ENCODE measurements at places on chromosomes 3 and 15.

GRCh38 chr15:92938387-92938786 is 38.3 kb downstream of the CHD2 start:
- no peak for DNase-seq

DNA sequence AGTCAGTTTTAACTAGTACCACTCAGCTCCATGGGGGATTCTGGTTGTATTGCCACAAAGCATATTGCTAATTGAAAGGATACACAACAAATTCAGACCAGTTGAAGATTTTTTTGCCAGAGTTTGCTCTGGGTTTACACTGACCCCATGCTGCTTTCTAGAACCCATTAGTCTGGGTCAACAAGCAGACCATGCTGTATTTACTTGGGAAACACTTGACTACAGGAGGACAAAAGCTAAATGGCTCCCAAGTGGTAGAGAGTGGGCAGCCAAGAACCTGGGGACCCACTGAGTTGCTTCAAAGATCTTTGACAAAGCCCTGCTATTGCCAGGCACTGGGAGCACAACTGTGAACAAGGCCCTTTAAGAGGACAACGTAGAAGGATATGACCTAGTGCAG is 86.8 kb upstream of the PSMD6 start:
- no peak for DNase-seq

DNA sequence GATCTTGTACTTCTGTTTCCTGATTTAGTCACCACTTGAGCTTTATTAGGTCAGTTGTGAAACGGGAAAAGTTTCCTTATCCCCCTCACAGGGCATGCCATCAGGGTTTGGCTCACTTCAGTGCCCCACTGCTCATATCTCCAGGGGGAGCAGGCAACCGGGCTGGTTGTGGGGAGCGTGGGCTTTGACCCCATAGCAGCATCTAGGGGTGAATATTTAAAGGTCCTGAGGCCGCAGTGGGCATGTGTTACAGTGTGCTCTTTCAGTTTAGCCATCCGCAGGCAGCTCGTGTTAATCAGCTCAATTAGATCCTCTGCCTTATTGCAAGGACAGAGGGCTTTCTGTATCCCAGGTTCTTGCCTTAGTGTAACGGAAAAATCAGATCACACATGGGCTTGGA is 71.9 kb downstream of the MRPL46 start:
- no peak for DNase-seq

- peak; percentile 91 for DNase-seq
Measured at GRCh38 chr3:46299608-46300460, 54.1 kb upstream of the CCR2 start.

DNA sequence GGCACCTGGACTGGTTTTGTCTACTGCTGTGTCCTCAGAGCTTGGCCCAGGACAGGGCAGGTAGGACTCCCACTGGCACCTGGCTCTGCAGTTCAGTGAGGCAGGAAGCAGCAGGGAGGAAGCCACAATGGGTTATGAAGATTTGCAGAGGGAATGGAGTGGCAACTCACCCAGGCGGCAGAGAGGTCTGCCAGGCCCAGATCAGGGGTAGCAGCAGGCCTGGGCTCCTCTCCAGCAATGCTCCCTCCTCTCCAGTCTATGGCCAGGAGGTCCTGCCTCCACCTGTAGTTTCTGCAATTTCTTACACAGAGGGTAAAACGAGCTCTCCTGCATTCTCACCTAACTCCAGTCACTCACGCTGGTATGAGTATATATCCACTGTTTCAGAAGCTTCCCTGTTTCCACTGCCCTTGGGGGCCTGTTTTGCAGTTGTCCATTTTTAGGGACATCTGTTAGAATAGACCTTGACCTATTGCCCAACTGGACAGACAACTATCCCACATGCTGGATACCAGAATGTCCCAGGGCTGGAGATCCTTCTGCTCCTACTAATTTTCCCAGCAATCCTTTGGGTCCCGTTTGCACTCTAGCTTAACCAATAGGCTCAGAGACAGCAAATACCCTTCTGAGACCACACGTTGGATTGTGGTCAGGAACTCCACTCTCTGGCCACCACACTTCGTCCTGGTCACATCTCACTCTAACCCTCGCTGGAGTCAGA is 35.2 kb downstream of the HMCES start:
- DNase-seq = no peak

DNA sequence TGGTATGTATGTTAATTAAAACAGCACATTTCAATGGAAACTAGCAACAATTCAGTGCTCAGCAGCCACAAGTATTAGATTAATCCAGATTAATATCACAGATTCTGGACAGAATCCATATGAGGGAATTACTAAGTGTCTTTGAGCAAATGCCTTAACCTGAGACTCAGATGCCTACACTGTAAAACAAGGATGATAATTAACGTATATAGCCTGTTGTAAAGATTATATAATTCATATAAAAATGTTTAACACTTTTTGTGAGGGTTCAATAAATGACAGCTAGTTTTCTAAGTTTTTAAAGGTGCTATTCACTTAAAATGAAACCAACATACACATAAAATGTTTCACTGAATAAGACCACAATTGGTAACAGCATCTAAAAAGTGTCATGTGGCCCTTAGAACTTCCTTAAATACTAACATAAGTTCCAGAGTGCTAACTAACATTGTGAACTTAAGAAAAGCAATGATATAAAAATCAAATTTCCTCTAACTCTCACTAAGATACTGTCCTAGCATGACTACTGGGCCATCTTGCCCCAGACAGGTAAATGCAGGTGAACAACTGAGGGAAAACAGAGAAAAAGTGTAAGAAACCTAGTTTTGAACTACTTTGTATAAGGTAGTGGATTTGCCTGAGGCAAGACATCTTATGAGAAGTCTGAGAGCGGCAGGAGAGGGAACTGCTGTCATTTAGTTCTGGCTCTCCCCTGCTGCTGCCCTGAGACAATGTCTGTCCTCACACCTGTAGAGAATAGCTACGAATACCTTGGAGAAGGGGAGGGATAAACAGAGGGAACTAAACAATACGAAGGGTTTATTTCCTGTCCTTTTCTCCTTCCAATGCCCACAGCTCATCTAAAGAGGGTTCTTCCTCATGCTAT is 151.3 kb downstream of the ADAM10 start:
- DNase-seq = no peak

DNA sequence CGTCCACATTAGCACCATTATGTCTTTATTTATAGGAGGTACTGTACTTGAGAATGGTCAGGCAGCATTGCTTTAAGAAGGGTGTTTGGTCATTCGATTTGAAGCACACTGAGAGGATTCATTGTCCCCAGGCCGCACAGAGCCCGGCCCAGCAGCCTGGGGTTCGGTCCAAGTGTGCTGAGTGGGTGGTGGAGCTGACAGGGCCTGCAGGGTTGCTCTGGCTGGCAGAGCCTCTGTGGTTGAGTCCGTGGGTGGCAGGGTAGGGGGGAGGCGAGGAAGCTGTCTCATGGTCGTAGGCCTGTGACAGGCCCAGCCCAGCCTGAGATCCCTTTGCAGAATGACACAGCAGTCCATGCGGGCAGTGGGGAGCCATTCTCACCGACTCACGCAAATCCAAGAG is 227.7 kb upstream of the TOPAZ1 start:
- DNase-seq = no peak

DNA sequence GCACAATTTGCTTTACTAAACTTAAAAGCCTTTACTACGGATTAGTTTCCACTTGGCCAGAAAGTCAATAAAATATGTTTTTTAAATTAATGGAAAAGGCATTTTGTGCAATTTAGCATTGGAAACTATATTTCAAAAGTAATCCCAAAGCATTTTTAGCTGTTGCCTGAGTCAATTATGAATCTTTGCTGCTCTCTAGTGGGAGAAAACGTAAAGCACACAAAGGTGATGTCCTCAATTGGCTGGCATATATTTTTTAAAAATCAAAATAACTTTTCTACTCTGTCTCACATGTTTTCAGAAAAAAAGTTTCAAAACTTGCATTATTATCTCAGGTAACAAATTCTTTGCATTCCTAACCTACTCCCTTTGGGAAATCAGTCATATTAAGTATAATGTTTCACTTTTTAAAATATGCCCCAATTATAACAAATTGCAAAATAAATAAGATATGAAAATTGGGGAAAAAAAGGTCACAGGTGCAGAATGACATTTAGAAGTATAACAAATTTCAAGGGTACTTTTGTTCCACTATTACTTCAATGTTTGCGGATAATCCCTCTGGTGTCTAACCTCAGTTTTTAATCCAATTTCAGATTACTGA is 47.2 kb upstream of the TEX55 start:
- DNase-seq = peak; percentile 43

DNA sequence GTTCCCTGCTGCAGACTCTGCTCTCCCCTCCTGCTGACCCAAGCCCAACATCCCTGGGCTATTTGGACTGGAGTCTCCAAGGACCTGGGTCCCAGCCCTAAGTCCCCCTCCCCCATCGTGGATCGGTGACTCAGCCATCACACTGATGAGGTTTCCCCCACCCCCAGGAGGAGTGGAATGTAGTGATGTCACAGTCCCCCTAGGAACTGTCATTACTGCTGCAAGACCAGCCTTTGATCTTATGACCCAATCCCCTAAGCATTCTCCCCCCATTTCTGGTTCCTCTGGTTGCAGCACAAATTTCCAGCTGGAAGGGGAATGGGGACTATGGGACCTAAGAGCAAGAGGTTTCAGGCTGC is 63.4 kb upstream of the CSPG4 start:
- no peak for DNase-seq

GRCh38 chr15:31563001-31563400 is 236.4 kb downstream of the KLF13 start:
- DNase-seq = no peak

- DNase-seq = no peak
Measured at GRCh38 chr15:99951511-99951910, 218.3 kb upstream of the LYSMD4 start.

DNA sequence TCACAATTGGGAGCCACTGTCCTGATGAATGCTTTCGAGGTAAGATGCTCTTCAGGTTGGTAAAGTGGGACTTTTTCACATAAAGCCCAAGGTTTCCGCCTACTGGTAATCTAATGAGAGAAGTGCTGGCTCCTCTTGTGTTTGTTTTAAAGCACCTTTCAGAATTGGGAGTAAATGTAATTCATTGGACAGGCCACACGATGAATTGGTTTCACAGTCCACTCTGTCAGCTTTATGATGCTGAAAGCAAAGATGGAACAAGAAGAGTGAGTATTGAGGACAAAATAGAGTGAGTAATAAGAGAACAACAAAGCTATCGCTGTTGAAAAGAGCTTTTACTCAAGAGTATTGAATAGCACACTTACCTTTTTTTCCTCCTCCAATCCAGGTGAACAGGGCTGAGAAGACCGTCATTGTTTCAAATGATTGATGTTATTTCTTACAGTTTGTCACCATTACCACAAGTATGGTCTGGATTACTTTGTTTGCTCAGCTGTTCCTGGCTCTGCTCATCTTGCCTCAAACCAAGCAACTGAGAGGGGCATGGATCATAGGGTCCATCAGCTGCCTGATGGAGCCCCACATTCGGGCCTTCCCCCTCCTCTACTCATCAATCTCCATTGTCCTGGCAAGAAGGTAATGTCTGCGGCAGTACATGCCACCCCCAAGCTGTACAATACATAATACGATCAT is 136.1 kb upstream of the CNTN4 start:
- DNase-seq = no peak

DNA sequence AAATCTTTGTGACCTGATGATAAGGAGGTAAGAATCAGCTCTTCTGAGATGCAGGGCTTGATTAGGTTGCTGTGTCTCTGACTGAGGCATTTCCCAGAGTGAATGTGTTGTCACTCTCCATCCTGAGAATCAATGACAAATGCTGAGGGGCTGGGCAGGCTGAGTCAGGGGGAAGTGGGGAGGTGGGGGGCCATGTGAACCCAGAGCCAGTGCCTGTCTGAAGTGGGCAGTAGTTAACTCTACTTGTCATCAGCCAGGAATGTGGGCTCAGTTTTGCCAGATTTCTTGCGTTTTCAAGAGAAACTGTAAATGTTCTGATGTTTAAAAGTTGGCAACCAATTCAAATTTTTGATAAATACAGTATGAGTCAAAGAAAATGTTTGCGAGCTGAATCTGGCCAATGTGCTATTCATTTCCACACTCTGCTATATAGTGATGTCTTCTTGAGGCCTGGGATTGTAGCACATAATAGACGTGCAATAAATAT is 3.1 kb upstream of the BNC1 start:
- DNase-seq = no peak

- no peak for DNase-seq
Measured at GRCh38 chr15:48178648-48178931, 495 bp upstream of the MYEF2 start.

GRCh38 chr3:54572197-54572895 is 355.5 kb downstream of the LRTM1 start:
- DNase-seq = no peak

GRCh38 chr15:35934383-35935049 is 388.6 kb upstream of the DPH6 start:
- peak; percentile 1 for DNase-seq

- DNase-seq = peak; percentile 65
Measured at GRCh38 chr15:59165726-59166125, 40.9 kb upstream of the LDHAL6B start.

DNA sequence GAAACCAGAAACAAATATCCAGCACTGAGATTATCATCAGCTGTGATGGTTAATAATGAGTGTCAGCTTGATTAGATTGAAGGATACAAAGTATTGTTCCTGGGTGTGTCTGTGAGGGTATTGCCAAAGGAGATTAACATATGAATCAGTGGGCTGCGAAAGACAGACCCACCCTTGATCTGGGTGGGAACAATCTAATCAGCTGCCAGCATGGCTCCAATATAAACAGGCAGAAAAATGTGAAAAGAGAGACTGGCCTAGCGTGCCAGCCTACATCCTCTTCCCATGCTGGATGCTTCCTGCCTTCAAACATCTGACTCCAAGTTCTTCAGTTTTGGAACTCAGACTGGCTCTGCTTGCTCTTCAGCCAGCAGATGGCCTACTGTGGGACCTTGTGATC is 869.5 kb downstream of the SI start:
- DNase-seq = no peak

GRCh38 chr15:57146506-57147201 is 228.2 kb downstream of the TCF12 start:
- DNase-seq = peak; percentile 61

GRCh38 chr3:186255703-186256331 is 106.2 kb downstream of the DGKG start:
- DNase-seq = peak; percentile 54

- DNase-seq = no peak
Measured at GRCh38 chr3:102443021-102443420, 8.2 kb downstream of the ZPLD1 start.

DNA sequence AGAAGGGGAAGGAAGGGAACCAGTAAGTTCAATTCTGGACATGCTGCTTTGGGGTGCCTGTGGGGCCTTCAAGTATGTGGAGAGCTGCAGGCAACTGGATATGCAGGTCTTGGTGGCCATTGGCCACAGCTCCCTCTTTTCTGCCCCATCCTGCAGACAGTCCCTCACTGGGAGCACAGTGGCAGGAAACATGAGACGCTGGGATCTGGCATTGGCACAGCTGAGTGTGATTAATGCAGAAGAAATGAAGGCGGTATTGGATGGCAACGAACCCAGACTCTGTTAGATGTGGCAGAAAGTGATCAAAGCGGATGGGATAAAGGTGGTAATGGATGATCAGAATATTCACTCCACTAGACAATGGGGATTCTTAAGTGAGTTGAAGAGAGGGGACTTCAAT is 23.2 kb upstream of the VPS8 start:
- DNase-seq = no peak

Measured in KBM-7 (cell line).